ENCODE measurements at places on chromosomes 7 and 10.

DNA sequence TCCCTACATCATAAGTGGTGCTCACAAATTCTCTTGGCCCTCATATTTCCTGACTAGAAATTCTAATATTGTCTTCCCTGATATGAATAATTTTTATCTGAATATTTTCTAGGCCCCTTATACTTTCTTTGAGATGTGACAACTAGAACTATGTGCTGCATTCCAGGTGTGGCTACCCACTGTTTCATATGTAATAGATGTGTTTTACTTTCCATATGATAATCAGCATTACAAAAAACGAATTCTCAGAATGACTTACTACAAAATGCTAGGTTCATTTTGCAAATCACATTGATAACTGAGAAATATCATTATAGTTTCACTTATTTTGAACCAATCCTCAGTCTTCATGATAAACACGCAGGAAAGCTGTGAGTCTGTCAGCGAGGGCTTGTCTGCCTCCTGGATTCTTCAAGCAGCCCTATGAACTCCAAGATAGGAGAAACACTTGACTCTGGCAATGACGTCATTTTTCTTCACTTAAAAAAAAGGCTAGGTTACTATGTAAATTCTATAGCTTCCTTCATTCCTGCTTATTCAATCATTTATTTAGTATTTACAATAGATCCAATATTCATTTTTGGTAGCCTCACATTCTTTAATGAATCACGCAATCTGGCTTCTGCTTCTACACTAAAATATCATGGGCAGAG lies 4.6 kb downstream of the WEE2 start:
- DNase-seq, result no peak

GRCh38 chr10:99520847-99521764 lies 11.6 kb upstream of the NKX2-3 start:
- DNase-seq, result no peak

- DNase-seq, result no peak
Measured at GRCh38 chr7:22202141-22202540, 154.8 kb downstream of the RAPGEF5 start.

DNA sequence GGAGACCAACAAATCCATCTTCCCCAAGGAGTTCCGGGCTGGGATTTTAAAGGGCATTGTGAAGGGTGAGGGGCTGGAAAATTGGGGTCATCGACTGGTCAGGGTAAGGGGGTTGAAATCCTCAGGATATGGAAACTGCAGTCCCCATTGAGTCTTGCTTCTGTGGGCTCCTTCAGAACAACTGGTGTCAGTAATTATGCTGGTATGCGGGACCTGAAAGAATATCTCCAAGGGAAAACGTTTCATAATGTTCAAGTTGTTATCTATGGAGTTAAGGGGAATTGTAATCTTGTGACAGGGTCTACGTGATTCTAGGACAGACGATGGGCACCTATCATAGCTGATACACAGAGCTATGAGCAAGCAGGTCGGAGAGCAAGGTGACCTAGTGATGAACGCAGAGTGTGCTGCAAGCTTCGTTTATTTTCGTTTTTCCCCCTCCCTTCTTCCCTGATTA lies 494 bp upstream of the RHBDD2 start:
- DNase-seq, result no peak

- no peak for DNase-seq
Measured at GRCh38 chr7:33233659-33234058, 104.3 kb downstream of the BBS9 start.

GRCh38 chr7:92851732-92852131 lies 15.4 kb upstream of the CDK6 start:
- no peak for DNase-seq

GRCh38 chr7:82481499-82482097 lies 38.0 kb upstream of the CACNA2D1 start:
- DNase-seq, result no peak

DNA sequence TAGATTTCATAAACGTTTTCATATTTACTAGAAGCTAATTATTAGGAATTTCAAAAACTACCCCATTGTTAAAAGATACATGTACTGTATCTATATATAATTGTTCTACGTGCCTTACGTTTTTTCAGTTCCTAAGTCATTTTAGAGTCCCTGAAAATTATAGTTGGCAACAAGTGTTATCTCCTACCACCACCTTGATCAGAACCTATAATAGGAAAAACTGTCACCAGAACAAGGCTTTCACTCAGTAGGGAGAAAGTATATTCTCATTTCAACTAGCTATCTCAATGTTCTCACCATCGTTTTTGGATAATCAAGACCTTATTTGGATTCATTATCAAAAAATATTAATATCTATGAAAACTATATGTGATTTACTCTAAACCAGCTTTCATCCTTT lies 107.7 kb downstream of the CPEB3 start:
- DNase-seq, result no peak

DNA sequence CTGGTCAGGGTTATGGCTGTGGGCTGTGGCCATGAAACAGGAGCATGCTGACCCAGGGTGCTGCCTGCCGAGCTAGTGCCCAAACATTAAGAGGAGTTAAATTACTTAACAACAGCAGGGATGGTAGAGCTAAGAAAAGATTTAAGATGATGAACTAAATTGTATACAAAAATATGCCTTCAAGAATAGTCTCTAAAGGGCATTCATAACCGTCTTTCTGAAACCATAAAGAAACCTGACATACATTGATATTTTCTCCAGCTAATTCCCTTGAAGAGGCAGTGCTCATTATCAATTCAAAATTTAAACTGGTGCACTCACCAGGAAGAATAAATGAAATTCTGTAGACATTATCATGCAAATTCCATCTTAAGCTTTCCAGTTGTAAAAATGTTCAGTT lies 265.8 kb upstream of the TAC1 start:
- DNase-seq, result no peak

GRCh38 chr7:8284606-8285005 lies 22.6 kb upstream of the ICA1 start:
- DNase-seq, result no peak

GRCh38 chr10:95815701-95816240 lies 59.8 kb downstream of the ENTPD1 start:
- no peak for DNase-seq

DNA sequence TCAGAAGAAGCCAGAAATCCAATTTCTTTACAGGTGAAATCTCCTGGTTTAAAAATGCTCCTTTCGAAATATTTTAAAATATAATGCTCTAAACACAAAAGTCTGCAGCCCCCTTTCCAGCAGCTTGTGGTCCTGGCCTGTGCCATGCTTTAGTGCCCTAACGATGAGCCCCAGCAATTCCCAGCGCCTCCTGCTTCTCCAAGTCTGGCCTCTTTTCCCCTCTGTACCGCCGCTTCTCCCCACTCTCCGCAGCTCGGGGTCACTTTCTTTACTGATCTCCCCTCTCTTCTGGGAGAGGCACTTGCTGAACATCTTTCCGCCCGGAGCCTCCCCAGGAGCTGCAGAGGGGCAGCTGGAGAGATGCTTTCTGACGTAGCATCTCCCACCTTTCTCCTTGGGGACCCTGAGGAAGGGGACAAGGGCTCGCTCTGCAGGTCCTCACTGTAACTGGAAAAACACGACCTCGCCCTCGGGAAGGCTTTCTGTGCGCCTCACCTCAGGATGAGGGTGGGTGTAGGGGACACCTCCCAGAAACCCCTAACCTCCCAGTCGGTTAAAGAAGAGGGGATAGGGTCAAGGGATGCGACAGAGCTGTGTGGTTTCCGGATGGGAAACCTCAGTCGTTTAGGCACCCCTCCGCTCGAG lies 565 bp upstream of the INA start:
- DNase-seq, result no peak

- DNase-seq, result no peak
Measured at GRCh38 chr10:90665905-90666662, 191.8 kb downstream of the HTR7 start.

- DNase-seq, result no peak
Measured at GRCh38 chr7:139840776-139841175, 11.7 kb downstream of the TBXAS1 start.

DNA sequence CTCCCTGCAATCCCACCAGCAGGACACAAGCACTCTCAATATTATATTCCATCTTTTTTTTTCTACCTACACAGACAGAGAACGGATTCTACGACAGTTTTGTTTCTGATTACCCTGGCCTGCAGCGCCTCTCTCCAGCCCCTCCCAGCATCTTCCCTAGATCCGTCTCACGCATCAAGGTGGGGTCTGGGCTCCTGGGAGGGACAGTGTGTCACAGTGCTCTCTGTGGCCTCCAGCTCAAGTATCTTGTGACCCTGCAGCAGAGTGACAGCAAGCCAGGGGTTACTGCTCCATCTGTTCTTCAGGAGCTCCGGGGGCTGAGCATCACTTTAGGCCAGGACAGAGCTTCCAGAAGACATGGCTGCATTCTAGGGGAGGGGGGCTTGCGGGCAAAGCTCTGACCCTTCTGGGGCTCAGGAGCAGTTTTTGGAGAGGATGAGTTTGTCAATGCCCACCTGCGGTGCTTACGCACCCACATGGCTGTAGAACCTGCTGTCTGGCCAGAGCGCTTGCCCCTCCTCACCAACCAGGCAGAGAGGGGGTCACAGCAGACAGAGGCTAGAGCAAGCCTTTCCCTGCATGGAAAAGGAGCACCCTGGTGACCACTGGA lies 22.6 kb downstream of the MYO1G start:
- no peak for DNase-seq

GRCh38 chr7:28564755-28565374 lies 152.5 kb downstream of the CREB5 start:
- DNase-seq, result no peak
